ENCODE measurements at places on chromosomes 12 and 14.
A peak's percentile ranks its signal among the peaks of the same experiment; 100 is the strongest.

- no peak for DNase-seq
Measured at GRCh38 chr14:68753690-68754089, 39.2 kb downstream of the ZFP36L1 start.

- no peak for DNase-seq
Measured at GRCh38 chr12:65526311-65526710, 247.8 kb downstream of the MSRB3 start.

GRCh38 chr12:104446646-104447421, 9.9 kb upstream of the CHST11 start:
- DNase-seq, result no peak

- DNase-seq, result no peak
Measured at GRCh38 chr12:52137746-52138145, 54.1 kb downstream of the KRT80 start.

DNA sequence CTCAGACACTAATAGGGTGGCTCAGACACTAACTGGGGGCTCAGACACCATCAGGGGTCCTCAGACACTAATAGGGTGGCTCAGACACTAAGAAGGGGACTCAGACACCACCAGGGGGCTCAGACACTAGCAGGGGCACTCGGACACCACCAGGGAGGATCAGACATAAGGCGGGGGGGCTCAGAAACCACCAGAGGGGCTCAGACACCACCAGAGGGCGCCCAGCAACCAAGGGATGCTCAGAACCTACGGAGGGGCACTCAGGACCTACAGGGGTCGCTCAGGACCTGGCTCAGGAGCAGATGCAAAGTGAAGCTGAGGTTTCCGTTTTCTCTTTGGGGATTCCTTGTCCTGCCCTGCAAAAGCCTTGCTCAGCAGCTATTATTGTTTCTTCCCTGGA, 448.5 kb downstream of the TMEM121 start:
- DNase-seq, result no peak

GRCh38 chr14:76298896-76299295, 77.0 kb upstream of the ESRRB start:
- no peak for DNase-seq

GRCh38 chr12:18612971-18613370, 124.8 kb downstream of the PLCZ1 start:
- DNase-seq, result no peak

DNA sequence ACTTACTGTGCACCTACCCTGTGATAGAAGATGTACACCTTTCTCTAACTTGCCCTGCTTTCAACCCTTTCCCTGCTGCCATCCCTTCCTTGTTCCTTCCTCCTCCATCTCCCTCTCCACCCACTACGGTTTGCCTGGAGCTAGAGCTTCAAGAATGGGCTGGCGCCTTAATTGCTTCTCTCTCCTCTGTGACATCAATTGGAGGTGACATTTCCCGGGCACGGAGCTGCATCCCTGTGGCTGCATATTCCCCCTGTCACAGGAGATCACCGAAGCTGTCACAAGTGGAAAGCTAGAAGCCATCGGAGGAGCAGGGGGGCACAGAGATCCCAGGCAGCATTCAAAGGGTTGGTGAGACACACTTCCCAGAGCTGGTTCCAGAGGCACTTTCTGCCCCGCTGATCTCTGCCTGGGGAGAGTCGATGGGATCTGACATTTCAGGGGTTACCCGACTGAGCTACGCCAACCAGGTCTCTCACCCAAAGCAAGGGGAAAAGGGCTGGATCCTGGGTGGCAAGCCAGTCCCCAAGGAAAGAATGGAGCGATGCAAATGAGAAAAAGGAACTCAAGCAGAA, 604.9 kb downstream of the MED13L start:
- DNase-seq, result no peak

DNA sequence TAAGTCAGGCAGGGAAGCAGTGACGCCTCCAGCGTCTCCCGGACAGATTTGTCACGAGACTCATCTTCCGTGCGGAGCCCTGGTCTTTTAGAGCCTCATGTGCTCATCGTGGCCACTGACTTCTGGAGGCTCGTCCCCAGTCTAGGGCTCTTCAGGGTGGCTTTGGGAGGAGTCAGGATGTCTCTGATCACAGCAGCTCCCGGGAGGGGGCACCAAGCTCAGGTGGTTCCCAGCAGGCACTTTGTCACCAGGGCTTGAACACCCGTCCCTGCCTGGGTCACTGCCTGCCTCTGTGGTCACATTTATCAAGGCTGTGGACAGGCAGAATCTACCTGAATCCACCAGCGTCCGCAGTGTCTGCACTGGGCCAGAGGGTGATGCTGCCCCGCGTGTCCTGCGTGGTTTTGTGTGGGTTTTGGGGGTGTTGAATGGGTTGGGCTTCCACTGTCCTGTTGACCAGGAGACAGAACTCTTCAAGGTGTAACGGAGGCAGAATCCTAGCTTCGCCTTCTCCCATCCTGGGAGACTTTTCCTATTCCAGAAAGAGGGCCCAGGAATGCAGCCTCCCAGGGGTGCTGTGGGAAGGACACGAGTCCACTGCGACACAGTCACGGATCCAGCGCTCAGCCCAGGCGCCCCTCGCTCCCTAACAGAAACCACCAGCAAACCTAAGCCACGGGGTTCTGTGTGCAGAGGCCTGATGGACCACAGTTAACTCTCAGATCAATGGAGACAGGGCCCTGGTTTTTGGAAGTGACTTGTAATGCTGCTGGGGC, 132.3 kb downstream of the ADGRD1 start:
- no peak for DNase-seq

GRCh38 chr14:77022236-77022852, 6.2 kb downstream of the IRF2BPL start:
- peak; percentile 62 for DNase-seq

DNA sequence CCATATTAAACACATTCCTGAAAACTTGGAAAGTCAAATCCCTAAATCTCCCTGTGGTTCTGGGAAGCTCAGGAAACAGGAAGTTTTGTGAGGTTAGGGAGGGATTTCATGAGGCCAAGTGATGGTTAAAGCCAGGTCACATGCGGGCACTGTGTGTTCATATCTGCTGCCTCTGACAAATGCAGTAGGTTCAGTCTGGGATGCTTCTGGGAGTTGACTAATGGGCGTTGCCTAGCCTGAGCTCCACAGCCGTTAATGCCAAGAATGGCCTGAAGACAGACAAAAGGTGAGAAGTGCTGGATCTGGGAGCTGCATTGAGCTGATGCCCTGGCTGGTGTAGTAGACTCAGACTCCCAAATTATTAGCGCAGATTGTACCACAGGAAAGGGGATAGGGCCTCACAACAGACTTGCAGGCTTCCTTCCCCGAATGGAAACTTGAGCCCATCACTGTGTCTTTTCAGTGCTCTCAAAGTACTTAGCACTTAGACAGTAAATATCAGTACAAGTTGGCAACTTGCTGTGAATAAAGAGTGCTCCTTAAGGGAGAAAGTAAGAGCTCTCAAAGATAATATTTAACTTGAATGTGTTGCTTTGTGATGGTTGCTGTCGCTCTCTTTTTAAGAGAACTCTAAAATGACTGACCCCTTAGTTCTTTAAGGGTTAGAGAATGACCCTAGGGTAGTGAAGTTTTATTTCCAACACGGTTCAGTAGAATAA, 17.3 kb downstream of the GSG1 start:
- DNase-seq, result no peak

- DNase-seq, result no peak
Measured at GRCh38 chr12:81080431-81080983, 2.6 kb downstream of the ACSS3 start.

- no peak for DNase-seq
Measured at GRCh38 chr12:54228471-54228870, 39.7 kb upstream of the SMUG1 start.

GRCh38 chr12:129193263-129193871, 340.1 kb downstream of the GLT1D1 start:
- DNase-seq, result no peak

- no peak for DNase-seq
Measured at GRCh38 chr14:100554082-100554677, 33.0 kb downstream of the BEGAIN start.

DNA sequence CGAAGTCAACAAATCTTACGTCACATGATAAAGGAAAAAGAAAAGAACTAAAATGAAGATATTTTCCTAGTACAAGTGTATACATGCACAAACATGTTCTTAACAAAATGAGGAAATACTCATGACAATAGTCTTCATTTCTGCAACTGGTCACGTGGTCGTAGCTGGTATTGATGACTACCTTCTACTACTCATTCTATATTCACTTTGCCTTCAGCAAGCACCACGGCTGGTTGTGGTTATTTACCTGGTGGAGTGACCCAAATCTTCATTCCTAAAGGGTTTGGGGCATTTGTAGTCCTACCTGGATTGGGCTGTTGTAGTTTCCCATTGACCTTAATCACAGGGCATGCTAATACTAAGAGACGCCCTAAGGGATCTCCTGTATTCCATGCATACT, 51.2 kb downstream of the FIGNL2 start:
- no peak for DNase-seq

DNA sequence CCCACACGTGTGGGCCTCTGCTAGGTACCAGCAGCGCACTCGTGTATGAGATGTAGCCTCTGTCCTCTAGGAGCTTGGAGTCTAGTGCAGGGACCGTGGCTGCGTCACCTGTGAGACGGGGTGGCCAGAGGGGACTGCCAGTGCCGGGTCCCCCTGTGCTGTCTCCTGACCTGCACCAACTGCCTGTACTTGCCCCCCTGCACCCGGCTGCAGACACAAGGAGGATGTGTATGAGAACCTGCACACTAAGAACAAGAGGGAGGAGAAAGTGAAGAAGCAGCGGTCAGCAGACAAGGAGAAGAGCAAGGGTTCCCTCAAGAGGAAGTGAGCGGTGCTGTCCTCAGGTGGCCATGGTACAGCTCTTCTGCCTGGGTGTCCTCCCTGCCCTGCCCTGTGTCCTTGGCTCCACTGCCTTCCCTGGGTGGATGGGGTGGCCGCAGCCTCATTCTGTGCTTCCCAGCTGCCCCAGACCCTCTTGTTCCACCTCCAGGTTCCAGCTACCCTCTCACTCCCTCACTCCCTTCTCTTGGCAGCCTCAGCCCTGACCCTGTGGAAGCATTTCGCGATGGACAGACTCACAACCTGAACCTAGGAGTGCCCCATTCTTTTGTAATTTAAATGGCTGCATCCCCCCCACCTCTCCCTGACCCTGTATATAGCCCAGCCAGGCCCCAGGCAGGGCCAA, 9.6 kb downstream of the PTPN6 start:
- no peak for DNase-seq

- no peak for DNase-seq
Measured at GRCh38 chr14:91232603-91233002, 11.9 kb downstream of the GPR68 start.

GRCh38 chr12:128339631-128340030, 72.7 kb downstream of the TMEM132C start:
- DNase-seq, result no peak

DNA sequence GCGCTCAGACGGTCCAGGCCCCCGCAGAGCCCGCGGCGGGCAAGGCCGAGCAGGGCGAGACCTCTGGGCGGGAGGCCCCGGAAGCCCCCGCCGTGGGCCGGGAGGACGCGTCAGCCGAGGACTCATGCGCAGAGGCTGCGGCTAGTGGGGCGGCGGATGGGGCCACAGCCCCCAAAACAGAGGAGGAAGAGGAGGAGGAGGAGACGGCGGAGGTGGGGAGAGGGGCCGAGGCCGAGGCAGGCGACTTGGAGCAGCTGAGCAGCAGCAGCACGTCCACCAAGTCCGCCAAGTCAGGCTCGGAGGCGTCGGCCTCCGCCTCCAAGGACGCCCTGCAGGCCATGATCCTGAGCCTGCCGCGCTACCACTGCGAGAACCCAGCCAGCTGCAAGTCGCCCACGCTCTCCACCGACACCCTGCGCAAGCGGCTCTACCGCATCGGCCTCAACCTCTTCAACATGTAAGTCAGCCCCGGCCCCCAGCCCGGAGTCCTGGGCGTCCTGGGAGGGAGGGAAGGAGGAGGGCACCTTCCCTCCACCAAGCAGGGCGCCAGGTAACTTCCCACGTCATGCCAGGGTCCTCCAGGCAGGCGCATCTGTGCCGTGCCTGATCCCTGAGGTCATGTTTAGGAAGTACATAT, 72.4 kb downstream of the IQSEC3 start:
- no peak for DNase-seq

DNA sequence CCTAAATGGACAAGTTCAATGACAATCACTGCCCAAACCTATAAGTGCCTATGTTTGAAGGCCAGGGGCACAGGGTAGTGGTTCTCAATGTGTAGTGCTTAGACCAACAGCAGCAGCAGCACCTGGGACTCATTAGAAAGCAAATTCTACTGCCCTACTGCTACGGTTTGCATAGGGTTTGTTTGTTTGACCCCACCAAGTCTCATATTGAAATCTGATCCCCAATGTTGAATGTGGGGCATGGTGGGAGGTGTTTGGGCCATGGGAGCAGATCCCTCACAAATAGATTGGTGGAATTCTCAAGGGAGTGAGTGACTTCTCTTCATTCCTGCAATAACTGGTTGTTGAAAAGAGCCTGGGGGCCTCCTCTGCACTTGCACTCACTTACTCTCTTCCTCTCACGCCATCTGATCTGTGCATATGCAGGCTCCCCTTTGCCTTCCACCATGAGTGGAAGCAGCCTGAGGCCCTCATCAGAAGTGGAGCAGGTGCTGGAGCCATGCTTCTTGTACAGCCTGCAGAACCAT, 39.5 kb downstream of the PPM1H start:
- DNase-seq, result no peak

- DNase-seq, result no peak
Measured at GRCh38 chr12:70920251-70920851, at the start of gene PTPRR. PTPRR (minus strand) TSS chr12:70920738; CDS start chr12:70920390, 348 bp downstream.

GRCh38 chr12:6858799-6859198, 6.8 kb downstream of the USP5 start:
- DNase-seq, result no peak

DNA sequence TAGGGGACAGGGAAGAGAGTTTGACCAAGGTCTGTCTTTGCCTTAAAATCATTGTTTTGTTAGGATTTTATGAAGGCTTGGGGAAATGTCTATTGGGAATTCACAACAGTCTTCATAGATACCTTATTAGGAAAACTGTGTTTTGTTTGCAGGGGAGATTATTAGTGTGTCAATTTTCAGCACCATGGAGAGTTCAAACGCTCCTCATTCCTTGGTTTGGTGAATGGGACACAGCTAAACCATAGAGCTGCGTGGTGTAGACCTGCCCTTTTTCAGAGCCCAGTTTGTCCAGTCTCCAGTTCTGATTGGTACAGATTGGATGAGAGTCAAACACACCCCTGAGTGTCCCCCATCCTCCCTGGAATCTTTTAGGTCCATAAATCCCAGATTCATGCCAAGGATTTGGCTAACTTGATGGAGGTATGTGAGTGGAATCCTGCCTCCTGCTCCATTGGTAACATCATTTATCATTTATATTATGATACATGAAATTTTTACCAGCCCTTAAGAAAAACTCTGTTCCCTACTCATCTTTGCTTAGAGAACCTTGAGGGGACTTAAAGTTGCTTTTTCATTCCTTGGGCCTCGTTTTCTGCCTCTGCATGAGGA, 12.0 kb downstream of the NGDN start:
- DNase-seq, result no peak

GRCh38 chr12:64107776-64108175, 114.3 kb downstream of the KICS2 start:
- no peak for DNase-seq

DNA sequence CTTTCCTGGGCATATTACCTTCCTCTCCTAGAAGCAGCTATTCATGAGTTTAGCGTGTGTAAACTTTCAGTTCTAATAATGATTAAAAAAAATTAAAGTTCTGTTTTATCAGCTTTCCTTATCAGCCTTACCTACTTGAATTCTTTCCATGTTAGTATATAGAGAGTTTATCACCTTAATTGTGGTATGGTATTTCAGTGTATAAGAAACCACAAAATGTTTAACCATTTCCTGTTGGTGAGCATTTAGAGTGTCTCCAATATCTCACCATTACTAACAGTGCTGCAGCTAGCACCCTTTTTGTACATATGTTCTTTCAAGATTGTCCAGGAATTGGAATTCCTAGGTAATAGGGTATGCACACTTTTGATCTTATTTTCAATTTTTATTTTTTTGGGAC, 89.5 kb downstream of the FBXO33 start:
- no peak for DNase-seq
